ENCODE measurements at places on chromosomes 6 and 20. TPM values are rescaled to one million over a fixed set of nuclear protein-coding genes. Genes with fewer than 3 reads are reported as not detected.

The MTRF1L gene
- 23.9 TPM for total RNA-seq

The BMP7 gene
- total RNA-seq = not detected

The DEFB124 gene
- total RNA-seq = not detected

The LRFN2 gene
- total RNA-seq = not detected

The UNC5CL gene
- total RNA-seq = 0.26 TPM
